ENCODE measurements at places on chromosomes 1 and 21. TPM values are rescaled to one million over a fixed set of nuclear protein-coding genes. Genes with fewer than 3 reads are reported as not detected.

Gene OLIG1
- polyA plus RNA-seq: 0.25 TPM

Gene RIMS3
- 0.46 TPM for polyA plus RNA-seq

Gene UTS2
- polyA plus RNA-seq: not detected

Gene AGO4
- 14.9 TPM for polyA plus RNA-seq

Data from hindlimb muscle (tissue), 1 donor.